GM13976 (cell line): ENCODE measurements at places on chromosomes 3 and 15.

GRCh38 chr15:37810381-37810780 is 124.1 kb upstream of the TMCO5A start:
- DNase-seq: no peak

GRCh38 chr3:18891641-18892040 is 256.7 kb upstream of the KCNH8 start:
- no peak for DNase-seq

DNA sequence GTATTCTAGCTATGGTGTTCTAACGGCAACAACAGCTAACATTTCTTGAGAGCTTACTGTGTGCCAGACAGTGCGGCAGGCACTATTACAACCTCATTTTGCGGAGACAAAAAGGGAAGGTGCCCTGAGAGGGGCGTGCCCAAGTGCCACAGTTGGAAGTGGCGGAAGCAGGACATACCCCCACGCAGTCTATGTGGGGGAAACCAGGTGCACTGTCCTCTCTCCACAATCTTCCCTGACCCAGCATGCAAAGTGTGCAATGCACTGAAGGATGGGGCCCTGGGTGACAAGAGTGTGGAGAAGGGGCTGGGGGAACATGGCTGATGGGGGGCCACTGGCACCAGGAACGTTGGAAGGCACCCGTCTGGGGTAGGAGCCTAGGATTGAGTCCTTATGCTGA is 8.6 kb downstream of the ANP32A start:
- DNase-seq: no peak

GRCh38 chr3:119817583-119818363 is 35.9 kb downstream of the NR1I2 start:
- no peak for DNase-seq
